ENCODE measurements at places on chromosomes 4 and X.

DNA sequence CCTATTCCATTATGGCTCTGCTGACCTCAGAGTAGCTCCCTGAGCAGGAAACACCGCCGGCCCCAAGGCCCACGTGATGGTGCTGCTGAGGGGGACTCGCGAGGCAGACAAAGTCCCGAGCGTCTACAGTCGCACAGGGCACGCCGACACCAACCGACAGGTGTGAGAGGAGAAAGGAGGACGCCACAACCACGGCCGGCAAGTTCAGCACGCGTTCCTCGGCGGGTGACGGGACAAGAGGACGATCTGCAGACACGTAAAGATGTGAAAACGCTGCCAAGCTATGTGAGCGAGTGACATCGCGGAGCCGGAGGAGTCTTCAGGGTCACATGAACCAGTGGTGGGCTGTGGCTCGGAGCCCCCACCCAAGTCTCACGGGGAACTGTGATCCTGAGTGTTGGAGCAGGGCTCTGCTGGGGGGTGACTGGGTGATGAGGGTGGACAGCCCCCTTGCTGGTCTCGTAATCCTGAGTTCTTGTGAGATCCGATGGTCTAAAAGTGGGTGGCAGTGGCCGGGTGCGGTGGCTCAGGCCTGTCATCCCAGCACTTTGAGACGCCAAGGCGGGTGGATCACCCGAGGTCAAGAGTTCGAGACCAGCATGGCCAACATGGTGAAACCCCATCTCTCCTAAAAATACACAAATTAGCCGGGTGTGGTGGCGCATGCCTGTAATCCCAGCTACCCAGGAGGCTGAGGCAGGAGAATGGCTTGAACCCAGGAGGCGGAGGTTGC lies 34.0 kb downstream of the PPP2R3B start:
- DNase-seq = no peak

DNA sequence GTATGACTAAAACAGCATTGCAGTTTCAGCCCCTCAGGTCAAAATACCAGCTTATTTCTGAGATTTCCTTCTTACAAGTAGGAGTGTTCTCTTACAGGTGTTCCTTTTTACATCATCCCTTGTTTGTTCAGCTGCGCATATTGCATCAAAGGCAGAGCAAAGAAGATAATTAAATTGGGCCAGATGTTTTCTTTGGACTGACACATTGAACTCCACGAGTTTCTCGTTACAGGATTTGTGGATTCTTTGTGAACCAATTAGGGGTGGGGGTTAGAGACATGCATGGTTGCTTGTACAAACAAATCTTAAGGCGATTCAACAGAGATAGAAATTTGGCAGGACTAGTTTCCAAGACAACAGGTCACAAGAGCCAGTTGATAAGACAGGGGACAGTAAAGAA lies 95.7 kb downstream of the SPANXN4 start:
- no peak for DNase-seq

GRCh38 chr4:108166441-108167315 lies 2.1 kb downstream of the LEF1 start:
- no peak for DNase-seq

DNA sequence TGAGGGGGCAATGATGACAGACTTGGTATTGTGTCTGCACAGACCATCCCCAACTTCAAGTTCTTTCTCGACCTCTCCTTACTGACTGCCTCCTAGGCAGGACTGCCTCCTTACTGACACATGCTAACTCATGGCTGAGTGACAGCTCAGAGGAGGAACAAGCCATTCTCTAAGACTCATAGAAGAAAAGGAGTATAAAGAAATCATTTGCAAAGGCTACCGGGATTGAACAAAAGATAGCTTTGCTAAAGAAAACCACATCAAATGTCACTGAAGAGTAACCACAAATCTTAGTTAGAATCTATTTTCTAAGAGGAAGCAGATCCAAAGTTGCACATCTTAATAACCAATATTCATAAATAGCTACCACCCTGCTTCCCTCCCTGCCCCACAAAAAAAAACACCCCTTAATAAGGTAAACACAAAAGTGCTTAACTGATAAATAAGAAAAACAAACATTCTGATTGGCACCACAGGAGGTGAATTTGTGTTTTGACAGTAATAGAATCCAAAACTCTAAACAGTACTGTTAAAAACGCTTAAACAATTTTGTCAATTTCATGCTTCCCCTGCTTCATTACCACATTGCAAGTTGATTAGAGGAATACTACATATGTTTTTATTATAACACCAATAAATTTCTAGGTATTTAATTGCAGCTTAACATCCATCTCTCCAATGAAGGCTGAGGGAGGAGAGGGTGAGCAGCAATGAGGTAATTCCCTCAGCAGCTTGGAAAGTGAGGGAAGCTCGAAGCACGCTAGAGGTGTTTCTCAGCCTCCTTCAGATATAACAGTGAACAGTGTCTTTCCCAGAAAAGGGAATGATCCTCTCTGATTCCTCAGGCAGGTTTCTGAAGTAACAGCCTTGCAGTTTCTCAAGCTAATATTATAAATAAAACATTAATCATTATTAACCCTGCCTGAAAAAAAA lies 160.0 kb downstream of the HNRNPD start:
- no peak for DNase-seq

GRCh38 chrX:16451334-16451733 lies 198.6 kb upstream of the S100G start:
- DNase-seq = no peak

- no peak for DNase-seq
Observed at GRCh38 chrX:12867685-12868084, 813 bp downstream of the TLR7 start.

DNA sequence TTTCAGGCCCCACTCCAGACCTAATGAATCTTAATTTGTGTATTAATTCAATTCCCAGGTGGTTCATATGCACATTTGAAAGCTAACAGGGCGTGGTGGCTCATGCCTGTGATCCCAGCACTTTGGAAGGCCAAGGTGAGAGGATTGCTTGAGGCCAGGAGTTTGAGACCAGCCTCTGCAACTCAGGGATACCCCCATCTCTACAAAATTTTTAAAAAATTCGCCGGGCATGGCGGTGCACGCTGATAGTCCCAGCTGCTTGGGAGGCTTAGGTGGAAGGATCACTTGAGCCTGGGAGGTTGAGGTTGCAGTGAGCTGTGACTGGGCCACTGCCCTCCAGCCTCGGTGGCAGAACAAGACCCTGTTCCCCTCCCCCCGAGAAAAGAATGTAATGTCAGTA lies 31.2 kb downstream of the ADD1 start:
- DNase-seq = no peak

DNA sequence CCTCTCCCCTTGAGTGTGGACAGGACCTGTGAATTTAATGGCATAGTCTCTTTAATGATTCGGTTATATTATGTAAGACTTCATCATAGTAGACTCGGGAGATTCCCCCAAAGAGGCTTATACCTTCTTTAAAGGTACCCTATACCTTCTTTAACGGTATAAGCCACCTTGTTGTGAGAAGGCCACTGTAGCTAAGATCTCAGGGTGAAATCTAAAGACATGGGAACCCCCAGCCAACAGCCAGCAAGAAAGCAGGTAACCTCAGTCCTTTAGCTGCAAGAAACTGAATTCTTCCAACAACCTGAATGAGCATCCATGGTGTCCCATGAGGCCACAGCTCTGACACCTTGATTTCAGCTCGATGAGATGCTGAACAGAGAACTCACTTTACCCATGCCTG lies 931 bp downstream of the DDX60 start:
- DNase-seq = no peak

DNA sequence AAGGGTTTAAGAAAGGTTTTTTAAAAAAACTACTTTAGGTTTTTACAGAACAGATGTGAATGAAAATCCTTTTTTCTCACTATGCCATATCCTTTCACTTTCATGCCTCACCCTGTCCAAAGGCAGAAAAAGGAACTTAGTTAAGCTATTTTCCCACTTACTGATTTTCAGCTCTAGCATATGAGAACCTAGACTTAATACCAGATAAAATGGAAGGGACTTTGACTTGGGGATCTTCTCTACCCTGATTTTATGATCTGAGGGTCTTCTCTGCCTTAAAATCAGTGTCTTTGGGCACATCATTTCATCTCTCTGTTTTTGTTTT lies 42.4 kb downstream of the FNIP2 start:
- no peak for DNase-seq

GRCh38 chr4:123528501-123529277 lies 132.1 kb downstream of the SPRY1 start:
- no peak for DNase-seq

- DNase-seq = peak; percentile 63
Observed at GRCh38 chr4:151356510-151356909, 31.1 kb upstream of the SH3D19 start.

- DNase-seq = peak; percentile 32
Observed at GRCh38 chrX:20066968-20067708, 49.6 kb downstream of the MAP7D2 start.

GRCh38 chrX:11311706-11312105 lies 18.5 kb downstream of the AMELX start:
- DNase-seq = no peak

DNA sequence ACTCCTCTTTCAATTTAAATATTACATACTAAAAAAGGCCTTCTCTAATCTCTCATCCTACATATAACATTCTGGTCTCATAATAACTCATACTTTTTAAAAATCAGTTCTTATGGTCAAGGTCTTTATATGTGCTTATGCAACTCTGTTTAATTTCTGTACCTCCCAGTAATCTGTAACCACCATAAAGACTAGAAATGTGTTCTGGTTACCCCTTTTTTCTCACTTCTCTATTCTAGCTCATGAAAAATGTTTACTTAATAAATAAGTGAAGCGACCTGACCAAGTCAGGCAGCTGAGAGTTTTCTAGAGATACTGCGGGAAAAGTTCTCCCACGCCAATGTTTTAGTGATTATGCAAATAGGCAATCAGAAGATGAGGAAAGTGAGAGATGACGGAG lies 548.8 kb upstream of the FAM241A start:
- no peak for DNase-seq

DNA sequence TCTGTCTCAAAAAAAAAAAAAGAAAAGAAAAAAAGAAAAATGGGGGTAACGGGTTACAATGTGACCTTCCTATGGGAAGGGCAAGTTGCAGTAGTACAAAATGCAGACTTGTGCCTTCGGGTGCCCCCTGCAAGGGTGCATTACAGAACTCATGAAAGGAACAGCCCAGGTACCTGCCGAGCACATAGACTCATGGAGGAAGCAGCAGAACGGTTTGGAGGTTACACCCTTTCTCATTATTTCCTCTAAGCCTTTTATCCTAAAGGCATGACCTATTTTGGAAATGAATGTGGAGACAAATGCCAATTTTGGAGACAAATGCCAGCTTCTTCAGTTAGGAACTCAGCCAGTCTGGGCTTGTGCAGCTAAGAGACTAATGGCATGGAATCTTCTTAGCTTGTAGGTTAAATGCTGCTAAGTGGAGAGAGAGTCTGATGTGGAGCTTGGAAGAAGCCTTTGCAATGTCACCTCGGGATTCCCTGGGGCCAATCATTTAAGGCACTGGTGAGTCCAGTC lies 44.1 kb upstream of the PRKX start:
- no peak for DNase-seq

GRCh38 chr4:98728433-98728832 lies 70.0 kb upstream of the TSPAN5 start:
- DNase-seq = peak; percentile 29

DNA sequence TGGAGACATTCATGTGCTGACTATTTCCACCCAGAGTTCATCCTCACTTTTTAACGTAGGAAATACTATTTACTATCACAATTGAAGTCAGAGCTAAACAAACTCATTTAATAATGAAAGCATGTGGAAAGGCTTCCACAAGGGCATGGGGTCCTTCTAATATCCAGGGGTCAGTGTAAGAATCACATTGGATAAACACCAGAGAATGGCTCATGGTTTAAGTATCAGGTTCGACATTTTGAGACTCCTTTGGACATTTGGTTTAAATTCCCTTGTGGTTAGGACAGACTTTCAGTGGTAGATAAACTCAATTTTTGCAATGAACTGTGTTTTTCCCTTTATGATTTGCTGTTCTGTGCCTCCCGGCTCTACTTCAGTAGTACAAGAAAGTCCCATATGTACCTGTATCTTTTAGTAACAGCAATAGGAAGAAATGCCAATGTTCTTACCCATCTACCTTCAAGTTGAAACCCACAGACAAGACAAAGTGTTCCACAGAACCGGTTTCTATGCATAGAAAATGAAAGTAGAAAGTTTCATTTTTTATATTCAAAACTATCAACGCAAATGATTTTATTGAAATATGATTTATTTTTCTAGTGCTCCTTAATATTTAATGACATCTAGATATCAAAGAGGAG lies 589.0 kb upstream of the FAM241A start:
- DNase-seq = no peak

- DNase-seq = no peak
Observed at GRCh38 chr4:42570221-42570620, 86.7 kb downstream of the ATP8A1 start.

DNA sequence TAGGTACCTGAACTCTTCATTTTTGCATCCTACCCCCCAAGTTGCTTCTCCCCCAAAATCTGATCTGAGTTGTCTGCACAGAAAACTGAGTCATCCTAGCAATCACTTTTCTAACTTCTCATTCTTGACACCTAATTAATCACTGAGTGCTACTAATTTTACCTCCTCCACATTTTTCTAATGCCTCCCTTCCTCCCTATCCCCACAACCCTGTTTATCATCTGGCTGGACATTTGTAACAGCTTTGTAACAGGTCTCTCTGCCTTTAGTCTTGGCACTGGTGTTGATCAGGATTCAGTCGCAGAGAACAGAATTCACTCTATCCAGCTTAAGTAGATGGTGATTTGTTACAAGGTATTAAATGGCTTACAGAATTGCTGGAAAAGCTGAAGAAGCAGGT lies 303.9 kb upstream of the GATB start:
- DNase-seq = no peak

GRCh38 chr4:172035562-172035961 lies 222.4 kb downstream of the GALNTL6 start:
- DNase-seq = no peak

DNA sequence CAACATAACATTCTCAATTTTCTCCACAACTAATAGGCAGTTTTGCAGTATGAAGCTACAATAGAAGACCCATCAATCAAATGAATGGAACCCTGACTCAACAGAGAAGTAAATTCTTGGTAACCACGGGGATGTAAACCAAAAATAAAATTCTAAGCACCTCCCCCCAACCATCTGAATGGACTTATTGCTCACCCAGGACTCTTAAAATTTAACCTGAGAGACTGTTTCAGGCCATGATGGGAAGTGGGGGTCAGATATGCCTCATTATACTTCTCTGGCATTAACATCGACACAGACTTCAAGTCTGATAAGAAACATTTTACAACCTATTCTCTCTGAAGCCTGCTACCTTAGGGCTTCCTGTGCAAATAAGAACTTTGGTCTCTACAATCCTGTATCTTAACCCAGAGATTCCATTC lies 620.9 kb downstream of the TLL1 start:
- peak; percentile 2 for DNase-seq

Data from hepatic stellate cell (primary cell).